ENCODE measurements at places on chromosomes 4 and X. TPM values are rescaled to one million over a fixed set of nuclear protein-coding genes. Genes with fewer than 3 reads are reported as not detected.

The SLC2A9 gene
- polyA plus RNA-seq = 3.4 TPM

The CAPN6 gene
- polyA plus RNA-seq = 17.3 TPM

The MAPK10 gene
- 30.2 TPM for polyA plus RNA-seq

The DUSP21 gene
- not detected for polyA plus RNA-seq

The ZNF711 gene
- polyA plus RNA-seq = 91.3 TPM
